Pons (tissue), 1 donor: ENCODE measurements at places on chromosomes 7 and 10.

- no peak for DNase-seq
Observed at GRCh38 chr10:126459032-126459831, 71.0 kb upstream of the ADAM12 start.

GRCh38 chr7:103989785-103990767, 618 bp upstream of the RELN start:
- no peak for DNase-seq

GRCh38 chr10:34254596-34254995, 560.5 kb downstream of the PARD3 start:
- DNase-seq = no peak

DNA sequence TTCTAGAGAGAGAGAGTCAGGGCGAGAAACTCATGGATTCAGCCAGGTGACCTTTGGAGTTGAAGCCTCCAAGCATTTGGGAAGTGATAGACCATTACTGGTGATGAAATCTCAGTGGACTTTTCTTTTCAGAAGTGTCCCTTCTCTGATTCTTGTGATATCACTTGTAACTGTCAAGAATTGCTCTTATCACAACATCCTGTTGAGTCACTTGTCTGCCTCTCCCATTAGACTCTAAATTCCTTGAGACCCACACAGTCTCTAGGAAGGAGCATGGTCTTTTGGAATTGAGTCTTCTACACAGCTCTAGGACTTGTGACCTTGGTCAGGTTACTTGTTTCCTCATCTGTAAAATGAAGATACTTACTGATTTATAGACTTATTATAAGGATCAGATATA, 81.0 kb downstream of the CFAP58 start:
- no peak for DNase-seq

DNA sequence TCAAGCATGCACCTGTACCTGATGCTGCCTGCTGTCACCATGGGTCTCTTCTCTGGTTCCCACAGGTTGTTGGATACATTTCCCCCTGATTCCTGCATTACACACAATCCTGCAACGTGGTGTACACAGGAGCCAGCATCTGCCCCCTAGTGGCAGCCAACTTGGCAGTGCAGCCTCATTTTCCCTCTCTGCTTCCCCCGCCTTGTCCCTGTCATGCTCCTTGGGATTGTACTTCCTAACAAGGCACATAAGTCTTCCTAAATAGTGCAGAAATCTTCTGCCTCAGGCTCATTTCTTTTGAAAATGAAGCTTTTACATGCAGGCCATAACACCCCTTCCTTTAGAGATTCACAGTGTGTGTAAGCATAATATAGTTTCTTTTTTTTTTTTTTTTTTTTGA, 387.5 kb downstream of the CCSER2 start:
- DNase-seq = peak; percentile 6

DNA sequence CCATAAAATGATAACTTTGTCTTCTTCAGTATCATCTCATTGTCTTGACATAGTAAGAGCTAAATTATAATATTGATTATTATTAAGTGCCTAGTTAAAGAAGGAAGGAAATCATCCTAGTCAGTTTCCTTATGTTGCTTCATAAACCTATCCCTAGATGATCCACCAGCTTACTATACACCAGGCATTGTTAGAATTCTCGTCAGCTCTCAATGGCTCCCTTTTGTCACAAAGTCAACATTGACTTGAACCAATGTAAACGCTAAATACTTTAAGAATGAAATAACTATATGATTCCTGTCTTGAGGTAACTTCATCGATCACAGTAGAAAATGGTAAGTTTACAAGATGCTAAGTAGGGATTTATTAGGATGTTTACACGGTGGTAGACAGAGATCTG, 1162.9 kb downstream of the CNTNAP2 start:
- DNase-seq = no peak

DNA sequence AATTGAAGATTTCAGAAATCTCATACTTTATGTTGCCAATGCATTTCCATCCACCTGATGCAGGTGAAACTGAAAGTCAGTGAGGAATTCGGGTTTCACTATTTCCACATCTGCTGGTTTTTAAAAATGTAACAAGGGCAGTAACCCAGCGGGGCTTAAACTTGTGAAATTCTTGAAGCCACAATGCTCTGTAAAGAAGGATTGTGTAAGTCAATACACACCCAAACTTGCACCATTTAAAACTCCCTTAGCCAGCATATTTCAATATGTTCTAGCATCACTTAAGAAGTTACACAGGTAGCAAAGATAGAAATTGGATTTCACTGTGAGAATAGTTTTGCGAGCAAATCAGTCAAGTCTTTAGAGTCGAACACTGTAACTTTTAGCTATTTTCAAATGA, 386.1 kb downstream of the PLXDC2 start:
- DNase-seq = no peak

DNA sequence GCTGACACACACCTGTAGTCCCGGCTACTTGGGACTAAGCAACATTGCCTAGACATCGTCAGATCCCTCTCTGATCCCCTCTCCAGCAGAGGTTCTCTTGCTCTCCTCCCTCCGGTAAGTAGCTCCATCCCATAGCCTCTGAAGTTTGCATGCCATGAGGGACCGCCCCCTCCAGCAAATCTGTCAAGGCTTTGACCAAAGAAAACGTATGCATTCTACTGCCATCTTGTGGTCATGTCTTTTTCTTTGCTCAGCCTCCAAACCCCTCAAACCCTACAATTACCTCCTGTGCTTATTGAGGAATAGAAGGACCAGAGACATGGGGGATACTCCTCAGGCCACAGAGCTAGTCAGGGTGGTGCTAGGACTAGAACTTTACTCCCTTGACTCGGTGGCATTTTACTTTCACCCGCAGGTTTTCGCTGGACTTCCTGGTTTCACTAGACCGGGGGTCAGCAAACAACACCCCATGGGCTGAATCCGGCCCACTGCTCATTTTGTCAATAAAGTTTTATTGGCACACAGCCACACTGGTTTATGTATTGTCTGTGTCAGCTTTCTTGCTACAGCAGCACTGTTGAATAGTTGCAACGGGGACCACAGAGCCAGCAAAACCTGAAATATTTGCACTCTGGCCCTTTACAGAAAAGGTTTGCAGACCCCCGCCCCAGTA, 202.6 kb upstream of the FOXK1 start:
- DNase-seq = peak; percentile 42

DNA sequence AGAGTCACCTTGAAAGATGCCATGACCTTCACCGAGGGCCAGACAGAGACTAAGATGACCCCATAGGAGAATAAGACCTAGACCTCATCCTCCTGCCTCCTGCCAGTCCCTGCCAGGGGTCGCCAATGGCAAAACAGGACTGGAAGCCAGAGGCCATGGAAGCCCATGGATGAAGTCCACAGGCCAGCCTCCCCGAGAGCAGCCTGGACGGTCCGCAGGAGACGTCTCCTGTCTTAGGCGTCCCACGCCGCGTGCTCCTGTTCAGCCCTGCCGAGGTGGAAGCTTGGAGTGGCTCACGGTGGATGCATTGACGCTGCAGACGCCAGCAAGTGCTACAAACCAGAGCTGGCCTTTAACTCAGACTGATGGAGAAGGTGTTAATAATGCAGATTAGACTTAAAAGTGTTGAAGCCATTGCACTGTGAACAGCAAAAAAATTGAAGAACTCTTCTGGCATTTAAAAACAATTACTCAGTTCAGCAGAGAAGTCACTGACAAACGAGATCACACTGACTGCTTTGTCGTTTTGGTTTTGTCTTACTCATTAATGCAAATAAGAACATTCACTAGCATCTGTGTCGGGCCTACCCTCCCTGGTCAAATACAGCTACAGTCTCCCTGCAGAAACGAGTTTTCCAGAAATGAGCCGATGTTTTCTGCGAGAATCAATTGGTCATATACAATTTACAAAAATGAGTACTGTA, 38.1 kb upstream of the FAM20C start:
- DNase-seq = peak; percentile 92

DNA sequence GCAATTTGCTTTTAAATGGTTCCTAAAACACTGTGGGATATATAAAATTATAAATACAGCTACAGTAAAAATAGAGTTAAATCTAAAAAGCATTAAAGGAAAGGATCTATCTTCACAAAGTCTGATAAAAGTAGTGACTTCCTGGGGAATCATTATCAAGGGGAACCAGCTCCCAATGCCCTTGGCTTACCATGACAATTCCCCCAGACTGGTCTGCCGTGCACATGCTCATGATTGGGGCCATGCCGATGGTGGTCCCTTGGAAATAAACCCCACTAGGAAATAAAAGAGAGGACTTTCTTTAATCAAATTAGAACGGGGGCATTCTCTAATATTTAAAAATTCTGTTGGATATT, 201.8 kb downstream of the FANK1 start:
- DNase-seq = no peak

GRCh38 chr7:127671341-127671740, 19.3 kb downstream of the SND1 start:
- no peak for DNase-seq

GRCh38 chr10:75000748-75001321, 110.6 kb upstream of the SAMD8 start:
- no peak for DNase-seq

DNA sequence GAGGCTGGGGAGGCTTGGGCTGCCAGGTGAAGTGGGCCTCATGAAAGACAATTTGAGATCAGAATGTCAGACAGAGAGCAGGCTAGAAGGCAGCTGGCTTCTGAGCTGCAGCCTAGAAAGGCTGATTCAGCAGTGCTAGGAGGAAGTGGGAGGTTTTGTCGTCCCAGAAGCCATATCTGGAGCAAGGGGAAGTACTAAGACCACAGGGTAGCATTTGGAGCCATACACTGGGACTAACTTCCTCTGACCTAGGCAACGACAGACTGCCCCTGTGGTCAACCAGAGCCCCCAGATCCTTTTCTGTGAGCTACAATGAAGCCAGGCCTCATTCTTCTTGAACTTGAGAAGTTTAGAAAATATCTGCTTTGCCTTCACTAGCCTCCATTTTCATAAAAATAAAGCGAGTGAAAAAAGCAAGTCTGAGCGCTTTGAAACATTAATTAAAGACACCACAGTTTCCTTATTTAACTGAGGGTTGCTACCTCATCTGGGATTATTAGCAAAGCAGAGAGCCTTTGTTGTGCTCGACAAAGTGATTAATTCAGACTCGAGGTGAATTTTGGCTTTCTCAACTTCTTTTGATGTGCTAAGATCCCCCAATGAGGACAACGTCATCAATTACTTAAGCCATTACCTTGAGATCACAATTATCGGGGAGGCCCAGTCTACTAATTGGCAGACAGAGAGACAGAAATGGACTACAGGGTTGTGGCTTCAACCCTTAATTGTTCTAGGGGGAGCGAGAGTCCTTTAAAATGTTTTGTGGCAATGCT, 26.6 kb downstream of the TBXAS1 start:
- DNase-seq = peak; percentile 77

- no peak for DNase-seq
Observed at GRCh38 chr10:78252286-78252685, 218.6 kb downstream of the RPS24 start.

GRCh38 chr10:43380610-43381222, 9.3 kb downstream of the FXYD4 start:
- no peak for DNase-seq

GRCh38 chr10:130160775-130161174, 24.6 kb downstream of the GLRX3 start:
- DNase-seq = no peak

- DNase-seq = no peak
Observed at GRCh38 chr10:30018496-30018895, 40.9 kb downstream of the JCAD start.

DNA sequence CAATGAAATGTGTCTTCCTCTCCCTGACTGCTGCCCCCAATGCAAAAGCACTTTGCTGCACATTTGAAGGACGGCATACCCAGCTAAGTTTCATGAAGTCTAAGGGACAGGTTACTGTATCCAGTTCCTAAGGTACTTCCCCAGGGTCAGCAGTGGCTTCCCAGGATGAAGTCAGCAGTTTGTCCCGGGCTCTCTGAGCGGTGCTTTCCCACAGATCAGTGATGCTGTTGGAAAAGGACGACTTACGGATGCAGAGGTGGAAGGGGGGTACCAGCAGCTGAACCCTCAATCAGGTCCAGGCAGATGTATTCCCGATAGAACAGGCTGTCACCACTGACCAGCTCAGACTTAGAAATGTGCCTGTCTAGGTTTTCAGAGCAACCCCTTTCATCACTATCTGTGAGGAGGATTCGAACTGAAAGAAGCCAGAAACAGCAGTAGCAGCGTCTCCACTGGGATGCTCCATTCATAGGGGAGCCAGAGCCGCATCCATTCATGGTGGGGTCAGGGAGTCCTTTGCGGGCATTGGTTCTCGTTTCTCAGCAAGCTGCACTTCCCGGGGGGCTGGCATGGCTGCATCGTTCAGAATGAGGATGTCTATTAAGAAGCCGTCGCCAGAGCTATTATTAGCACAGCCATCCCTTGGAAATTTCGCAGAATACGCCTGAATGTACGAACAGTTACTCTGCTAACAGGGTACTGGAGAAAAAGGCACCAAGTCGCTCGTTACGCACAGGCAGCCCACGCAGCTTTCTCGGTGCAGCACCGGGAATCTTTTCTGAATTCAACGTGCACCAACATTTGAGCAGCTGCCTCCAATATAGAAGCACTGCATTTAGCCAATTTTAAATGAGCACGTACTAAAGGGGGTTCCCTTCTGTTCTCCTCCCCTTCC, 303.7 kb downstream of the PRPF18 start:
- peak; percentile 60 for DNase-seq

DNA sequence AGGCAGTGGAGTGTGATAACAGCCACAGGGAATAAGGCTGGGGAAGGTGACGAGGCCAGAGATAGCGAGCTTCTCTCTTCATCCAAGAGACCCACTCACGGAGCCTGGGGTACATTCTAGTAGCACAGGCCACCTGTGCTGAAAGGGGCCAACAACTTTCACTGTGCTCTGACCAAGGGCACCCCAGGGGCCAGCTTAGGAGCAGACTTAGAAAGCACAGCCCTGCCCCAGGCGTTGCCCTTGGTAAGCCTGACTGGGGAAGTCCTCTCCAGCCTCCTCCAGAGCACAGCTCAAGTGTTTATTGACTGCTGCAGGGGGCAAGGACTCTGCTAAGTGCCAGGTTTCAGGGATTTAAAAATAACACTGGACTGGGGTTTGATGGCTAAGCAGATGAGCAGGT, 44.7 kb downstream of the EBF3 start:
- no peak for DNase-seq

DNA sequence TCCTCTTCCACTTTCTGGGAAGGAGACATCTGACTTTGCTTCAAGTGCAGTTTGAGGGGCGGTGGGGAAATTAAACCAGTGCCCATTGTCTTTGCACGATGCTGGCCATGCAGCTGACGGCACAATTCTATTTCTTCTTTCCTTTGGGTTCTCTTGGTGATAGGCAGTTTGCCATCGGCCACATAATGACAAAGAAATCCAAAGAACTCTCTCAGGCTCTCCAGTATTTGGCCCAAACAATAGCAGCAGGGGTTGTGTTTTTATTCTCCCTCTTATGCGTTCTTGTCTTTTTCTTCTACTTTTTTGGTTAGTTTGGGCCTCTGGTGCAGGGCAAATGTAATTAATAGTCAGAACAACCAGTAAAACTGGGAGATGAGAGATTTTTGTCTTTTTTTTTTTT, 147.0 kb downstream of the EMX2 start:
- DNase-seq = no peak
